ENCODE measurements at places on chromosomes 7 and 10.

GRCh38 chr10:47145290-47145934 is 154.6 kb upstream of the GDF10 start:
- DNase-seq: no peak

- DNase-seq: no peak
Measured at GRCh38 chr10:44939691-44940401, 19.8 kb upstream of the RASSF4 start.

DNA sequence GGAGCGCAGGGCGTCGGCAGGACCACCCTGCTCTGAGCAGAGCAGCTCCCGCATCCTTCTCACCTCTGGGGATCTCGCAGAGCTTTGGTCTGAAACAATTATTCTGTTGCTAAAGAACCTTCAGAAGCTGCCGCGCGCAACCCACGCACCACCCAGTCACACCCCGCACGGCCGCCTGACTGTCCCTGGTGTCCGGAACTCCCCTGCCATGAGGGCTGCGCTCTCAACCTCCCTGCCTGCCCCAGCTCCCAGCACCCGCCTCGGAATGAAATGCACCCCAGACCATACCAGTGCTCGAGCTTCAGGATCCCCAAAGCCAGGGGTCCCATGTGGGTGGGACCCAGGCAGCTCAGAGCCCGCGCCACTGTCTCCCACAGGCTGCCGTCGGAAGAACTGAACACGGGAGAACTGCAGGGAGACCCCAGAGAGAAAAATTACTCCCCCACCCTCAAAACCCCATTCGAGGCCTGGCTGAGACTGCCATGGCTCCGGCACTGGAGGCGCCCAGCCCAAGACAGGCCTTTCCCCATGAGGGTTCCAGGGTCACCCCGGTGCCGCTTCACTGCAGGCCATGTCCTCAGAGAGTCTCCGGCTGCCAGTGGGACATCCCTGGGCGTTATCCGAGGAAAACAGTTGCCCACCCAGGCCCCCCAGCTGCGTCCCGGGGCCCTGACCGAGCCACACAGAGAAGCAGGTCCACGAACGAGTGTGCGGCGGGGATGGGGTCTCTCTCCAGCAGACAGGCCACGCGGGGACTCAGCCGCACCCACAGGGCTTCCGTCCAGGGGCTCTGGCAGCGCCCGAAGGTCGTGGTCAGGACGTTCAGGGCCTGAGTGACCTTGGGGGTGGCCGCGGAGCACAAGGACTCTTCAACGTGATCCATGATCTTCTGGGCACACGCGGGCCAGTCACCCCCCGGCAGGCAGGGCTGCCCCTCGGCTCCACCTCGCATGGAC is 12.1 kb downstream of the BRAT1 start:
- no peak for DNase-seq

DNA sequence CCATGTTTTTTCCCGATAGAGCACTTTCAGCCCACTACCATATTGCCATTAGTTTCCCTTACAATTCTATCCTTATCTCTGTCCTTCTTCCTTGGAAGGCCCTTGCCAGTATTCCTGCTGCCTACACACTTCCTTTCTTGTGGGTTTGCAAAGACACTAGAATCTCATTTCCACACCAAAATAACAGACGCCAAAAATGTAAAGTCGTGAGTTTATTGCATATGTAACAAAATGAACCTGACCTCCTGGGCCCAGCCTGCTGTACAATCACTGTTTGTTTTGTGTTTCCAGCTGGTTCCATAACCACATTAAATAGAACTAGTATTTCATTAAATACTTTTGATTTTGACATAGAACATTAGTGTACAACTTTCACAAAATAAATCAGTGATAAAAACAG is 116.7 kb downstream of the SMURF1 start:
- DNase-seq: no peak

DNA sequence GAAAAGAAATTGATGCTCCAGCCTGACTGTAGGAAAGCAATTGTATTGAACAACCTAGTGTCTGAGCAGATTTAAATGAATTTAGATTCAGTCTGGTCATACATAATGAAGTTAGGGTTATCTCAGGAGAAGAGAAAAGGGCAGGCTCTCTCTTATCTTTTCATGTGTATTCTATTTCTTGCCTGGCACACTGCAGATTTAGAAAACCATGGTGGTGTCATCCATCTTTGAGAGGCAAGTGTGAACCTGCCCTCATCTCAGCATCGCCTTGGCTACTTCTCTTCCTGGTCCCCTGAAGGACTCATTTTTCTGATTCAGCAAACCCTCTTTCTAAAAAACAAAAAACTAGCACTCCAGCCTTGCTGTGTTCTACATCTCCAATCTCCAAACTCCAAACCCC is 137.7 kb downstream of the LRRC4 start:
- DNase-seq: no peak

GRCh38 chr10:71912431-71912830 is 51.8 kb upstream of the CHST3 start:
- DNase-seq: no peak

DNA sequence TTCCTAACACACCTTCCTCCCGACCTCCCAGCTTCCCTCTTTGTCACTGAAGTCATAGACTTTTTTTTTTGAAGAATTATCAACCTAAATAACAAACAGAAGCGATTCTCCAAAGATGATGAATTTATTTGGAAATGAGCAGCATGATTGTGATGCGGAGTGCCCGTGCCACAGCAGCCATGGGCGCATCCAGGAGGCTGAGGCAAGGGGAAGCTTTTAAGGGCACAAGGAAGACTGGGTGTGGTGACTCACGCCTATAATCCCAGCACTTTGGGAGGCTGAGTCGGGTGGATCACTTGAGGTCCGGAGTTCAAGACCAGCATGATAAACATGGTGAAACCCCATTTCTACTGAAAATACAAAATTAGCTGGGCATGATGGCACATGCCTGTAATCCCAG is 16.2 kb upstream of the GIMAP8 start:
- DNase-seq: no peak

- no peak for DNase-seq
Measured at GRCh38 chr7:2820508-2820934, 23.6 kb downstream of the GNA12 start.

GRCh38 chr7:114916261-114916892 is 5.5 kb upstream of the MDFIC start:
- DNase-seq: no peak

DNA sequence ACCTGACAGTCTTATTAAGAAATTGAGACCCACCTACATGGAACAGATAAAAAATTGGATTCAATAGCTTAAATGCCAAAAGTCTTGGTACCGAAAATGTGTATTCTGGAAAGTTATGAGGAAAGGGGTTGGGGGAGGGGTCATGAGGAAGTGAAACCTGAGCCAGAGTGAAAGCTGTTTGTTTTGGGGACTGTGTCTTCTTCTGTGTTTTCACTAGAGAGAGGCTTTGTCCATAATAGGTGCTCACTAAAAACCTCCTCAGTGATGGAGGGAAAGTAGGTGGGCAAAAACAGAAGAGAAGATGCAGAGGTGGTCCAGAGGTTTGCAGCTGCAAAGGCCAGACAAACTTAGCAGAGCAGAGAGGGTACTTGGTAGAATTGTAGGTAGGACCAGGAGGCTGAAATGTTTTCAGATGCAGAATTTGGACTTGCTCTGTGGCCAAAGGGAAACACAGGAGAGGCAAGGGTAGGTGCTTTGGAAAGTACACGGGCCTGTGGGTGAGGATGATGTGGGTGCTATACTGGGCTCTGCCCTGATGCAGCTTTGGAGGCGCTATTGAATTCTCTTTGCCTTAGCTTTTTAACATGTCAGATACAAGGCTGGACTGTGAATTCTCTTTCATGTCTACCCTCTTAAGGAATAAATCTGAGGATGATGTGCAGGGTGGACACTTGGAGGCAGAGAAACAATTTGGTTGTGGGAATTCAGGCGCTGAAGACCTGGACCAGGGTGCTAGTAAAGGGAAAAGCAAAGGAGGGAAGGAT is 254.6 kb downstream of the PTEN start:
- DNase-seq: no peak

DNA sequence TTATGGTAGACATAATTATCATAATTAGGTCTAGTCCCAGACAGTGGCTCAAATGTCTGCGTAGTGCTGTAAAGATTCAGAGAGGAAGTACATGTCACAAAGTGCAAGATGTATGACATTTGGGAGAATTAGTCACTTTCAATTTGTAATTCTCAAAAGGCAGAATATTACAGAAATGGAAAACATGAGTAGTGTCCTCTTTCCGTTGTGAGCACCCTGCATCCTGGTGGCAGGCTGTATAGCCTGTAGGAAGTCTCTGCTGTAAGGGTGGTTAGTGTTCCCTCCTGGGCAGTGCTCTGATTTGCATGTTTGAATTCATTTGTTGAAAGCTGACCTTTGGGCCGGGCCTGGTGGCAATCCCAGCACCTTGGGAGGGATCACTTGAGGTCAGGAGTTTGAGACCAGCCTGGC is 17.0 kb downstream of the CDK14 start:
- no peak for DNase-seq

GRCh38 chr10:4806534-4806933 is 19.5 kb upstream of the AKR1E2 start:
- no peak for DNase-seq

DNA sequence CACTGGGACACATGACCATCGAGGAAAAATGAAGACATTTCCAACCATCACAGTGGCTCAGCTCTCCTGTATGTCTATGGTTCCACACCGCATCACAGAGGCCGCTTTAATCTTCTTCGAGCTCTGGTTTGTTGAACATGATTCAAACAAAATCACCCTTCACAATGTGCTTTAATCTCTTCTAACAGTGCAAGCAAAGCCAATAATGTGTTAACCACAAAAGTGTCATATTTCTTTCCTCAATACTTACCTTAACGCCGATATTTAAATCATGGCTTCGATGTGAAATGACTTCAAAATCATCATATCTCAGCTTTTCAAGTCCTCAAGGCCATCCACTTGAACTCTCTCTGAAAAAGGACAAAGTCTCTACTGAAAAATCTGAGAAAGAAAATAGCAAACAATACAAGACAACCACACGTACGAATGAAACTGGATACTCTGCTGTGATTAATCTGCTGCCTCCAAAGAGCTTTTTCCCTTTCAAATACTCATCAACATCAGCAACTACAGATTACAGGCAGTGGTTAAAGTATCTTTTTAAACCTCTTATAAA is 23.0 kb upstream of the SVIL start:
- DNase-seq: no peak

DNA sequence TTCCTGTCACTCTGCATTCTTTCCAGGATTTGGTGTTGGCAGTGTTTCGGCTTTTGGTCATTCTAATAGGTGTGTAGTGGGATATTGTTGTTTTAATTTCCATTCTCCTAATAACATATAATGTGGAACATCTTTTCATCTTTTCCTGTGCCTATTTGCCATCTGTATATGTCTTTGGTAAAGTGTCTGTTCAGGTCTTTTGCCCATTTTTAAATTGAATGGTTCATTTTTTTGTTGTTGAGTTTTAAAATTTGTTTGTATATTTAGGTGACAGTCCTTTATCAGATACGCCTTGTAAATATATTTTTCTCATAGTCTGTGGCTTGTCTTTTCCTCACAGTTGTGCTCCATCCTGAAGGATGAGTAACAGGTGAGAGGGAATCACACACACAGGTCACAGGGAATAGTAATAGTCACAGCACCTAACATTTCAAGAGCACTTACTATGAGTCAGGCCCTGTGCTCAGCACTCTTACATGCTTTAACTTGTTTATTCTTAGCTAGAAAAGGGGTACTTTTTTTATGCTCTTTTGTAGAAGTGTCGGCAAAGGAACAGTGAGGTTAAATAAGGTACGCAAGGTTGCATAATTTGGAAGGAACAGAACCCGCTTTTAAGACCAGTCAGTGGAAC is 117.1 kb upstream of the GATA3 start:
- DNase-seq: no peak

- peak; percentile 12 for DNase-seq
Measured at GRCh38 chr10:91796331-91797047, 1.7 kb upstream of the TNKS2 start.

DNA sequence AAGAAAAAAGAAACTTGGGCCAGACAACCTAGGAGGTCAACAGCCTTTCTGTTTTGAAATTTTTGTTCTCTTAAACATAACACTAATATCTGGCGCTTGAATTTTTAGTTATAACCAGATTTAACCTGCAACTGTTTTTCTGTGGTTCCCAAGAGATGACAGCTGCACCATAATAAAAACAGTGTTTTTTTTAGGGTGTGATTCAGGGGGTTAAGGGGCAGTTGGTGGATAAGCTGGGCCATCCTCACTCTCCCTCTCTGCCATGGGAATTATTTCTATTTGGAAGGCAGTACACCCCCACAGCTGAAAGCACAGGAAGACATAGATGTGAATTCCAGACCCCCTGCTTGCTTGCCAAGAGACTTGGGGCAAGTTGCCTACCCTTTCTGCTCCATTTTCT is 20.1 kb upstream of the TM9SF3 start:
- no peak for DNase-seq

DNA sequence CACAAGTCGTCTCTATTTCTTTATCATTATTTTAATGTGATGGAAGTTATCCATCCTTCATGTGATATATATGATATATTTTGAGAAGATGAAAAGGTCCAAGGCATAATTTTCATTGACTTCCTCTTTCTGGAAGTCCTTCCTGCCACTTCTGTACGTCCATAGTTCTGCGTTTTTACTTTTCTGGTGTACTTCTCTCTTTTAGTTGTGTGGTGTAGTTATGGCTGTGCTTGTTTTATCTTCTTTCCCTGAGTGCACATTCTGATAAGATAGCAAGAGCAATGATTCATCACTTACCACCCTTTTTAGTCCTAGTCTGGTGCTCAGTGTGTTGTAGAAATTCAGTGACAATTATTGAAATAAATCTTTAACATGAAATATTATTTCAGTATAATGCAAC is 231.3 kb upstream of the FERD3L start:
- no peak for DNase-seq

DNA sequence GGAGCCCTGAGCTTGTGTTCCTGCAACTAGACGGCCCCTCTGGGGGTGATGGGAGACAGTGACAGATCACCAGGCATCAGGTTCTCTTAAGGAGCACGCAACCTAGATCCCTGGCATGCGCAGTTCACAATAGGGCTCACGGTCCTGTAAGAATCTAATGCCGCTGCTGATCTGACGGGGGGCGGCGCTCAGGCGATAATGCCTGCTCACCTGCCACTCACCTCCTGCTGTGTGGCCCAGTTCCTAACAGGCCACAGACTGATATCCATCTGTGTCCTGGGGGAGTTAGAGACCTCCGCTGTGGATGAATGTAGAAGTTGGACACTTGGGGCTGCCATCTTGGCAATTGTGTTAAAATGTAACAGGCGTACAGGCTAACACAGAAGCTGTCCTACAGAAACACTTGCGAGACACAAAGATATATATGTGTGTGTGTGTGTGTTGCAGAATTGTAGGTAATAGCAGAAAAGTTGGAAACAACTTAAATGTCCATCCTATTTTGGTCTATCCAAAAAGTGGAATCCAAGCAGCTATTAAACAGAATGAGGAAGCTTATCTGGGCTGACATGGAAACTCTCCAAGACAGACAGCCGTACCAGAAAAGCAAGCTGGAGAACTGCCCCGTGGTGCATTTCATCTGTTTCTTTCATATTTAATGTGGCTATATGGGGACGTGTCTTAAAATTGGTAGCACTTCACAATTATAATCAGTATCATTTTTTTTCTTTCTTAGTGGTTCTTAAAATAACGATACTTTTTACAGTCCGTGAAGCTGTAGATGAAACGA is 82.8 kb downstream of the MKI67 start:
- no peak for DNase-seq

- DNase-seq: no peak
Measured at GRCh38 chr10:26837139-26837538, 23.6 kb downstream of the ABI1 start.

Data from occipital lobe (tissue), 3 donors.